ENCODE measurements at places on chromosomes 4 and X. TPM values are rescaled to one million over a fixed set of nuclear protein-coding genes. Genes with fewer than 3 reads are reported as not detected.

TMPRSS11A gene
- not detected for total RNA-seq

MTNR1A gene
- total RNA-seq: not detected

KLHL4 gene
- 0.58 TPM for total RNA-seq

ALAS2 gene
- total RNA-seq: not detected

SNCA gene
- 2.0 TPM for total RNA-seq

BMPR1B gene
- 1.6 TPM for total RNA-seq

KIT gene
- total RNA-seq: 0.83 TPM

TREX2 gene
- total RNA-seq: 1.7 TPM

ERAS gene
- total RNA-seq: not detected

EPGN gene
- total RNA-seq: 0.17 TPM

PFKFB1 gene
- not detected for total RNA-seq

PPEF1 gene
- not detected for total RNA-seq

DCTD gene
- total RNA-seq: 92.1 TPM

TRIM60 gene
- not detected for total RNA-seq

DSPP gene
- not detected for total RNA-seq

SOWAHD gene
- 0.17 TPM for total RNA-seq

FRMD7 gene
- not detected for total RNA-seq

TMEM35A gene
- total RNA-seq: 37.9 TPM

YY2 gene
- total RNA-seq: 2.8 TPM

GASK1B gene
- 77.5 TPM for total RNA-seq

TLR10 gene
- 0.15 TPM for total RNA-seq

CDKL2 gene
- total RNA-seq: 1.3 TPM

QRFPR gene
- total RNA-seq: not detected

FGFBP2 gene
- not detected for total RNA-seq

SULT1E1 gene
- not detected for total RNA-seq

MTCP1 gene
- total RNA-seq: 9.5 TPM

DDX53 gene
- total RNA-seq: not detected

HSFX3 gene
- not detected for total RNA-seq

CT45A5 gene
- total RNA-seq: not detected

AFP gene
- total RNA-seq: 0.15 TPM

FAM47E gene
- total RNA-seq: 1.3 TPM

MAGEA12 gene
- total RNA-seq: not detected

CYLC1 gene
- not detected for total RNA-seq

SORCS2 gene
- 0.29 TPM for total RNA-seq

TACR3 gene
- total RNA-seq: 0.44 TPM

RS1 gene
- not detected for total RNA-seq
